GM12892 (cell line): ENCODE measurements at places on chromosomes 6 and 20.

GRCh38 chr6:54737247-54737646 lies 109.3 kb upstream of the FAM83B start:
- no peak for DNase-seq

- DNase-seq: no peak
Observed at GRCh38 chr20:31949877-31950646, 1.8 kb downstream of the PDRG1 start.

DNA sequence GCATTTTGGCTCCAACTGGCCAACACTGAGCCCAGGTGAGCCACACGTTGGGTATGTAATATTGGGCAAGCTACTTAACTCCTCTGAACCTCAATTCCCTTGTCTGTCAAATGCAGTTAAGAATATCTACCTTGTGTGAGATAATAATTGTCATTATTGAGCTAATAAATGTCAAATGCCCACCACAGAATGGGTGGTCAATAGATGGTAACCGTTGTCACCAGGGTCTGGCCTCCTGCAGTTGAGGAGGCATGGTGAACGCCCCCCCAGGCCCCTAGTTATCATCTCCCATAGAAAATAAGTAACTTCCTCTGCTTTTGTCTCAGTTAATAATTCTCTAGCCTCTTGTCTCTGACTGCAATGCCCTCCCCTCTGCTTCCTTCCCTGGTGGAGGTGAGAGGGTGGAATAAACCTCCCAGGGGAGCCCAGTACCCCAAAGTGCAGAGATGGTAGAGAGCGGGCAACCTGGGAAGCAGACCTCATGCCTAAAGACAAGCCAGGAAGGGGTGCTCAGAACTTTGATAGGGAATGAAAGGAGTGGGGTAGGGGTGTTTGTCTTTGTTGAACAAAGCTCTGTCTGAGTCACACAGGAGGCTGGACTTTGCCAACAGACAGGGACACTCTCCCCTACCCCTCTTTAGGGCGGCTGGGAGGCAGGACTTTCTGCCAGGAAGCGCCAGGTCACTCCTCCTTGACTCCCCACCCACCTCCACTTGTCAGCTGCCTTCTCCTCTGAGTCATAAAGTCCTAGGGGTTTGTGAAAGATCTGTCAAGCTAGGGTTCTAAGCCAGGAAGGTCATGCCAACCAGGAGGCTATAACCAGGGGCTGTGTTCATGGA lies 1.3 kb upstream of the UNC5CL start:
- no peak for DNase-seq

- DNase-seq: no peak
Observed at GRCh38 chr20:23404196-23404595, 17.1 kb downstream of the NAPB start.

DNA sequence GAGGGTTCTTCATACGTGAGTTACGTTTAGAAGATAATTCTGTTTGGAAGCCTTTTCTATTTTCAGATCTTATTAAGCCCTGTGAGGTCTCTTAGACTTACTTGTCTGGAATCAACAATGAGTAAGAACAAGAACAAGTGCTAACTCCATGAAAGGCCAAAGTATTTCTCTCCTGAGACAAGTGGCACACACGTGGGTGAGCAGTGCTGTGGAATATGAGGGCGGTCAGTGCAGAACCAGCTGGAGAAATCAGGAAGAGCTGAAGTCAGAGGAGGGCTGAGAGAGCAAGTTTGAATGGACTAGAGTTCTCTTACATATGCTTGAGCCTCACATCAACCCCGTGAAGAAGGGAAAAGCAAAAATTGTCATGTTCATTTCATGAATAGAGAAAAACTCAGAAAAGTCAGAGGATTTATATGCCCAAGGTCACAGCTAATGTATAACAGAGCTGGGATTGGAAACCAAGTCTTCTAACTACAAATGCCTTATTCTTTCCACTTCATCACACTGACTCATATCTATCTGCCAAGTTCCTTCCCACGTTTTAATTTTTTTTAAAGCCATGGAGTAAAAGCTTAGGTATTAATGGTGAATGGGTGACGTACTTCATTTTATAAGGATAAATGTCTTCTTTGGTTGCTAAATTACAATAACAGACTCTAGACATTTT lies 201.3 kb upstream of the DTNBP1 start:
- no peak for DNase-seq

DNA sequence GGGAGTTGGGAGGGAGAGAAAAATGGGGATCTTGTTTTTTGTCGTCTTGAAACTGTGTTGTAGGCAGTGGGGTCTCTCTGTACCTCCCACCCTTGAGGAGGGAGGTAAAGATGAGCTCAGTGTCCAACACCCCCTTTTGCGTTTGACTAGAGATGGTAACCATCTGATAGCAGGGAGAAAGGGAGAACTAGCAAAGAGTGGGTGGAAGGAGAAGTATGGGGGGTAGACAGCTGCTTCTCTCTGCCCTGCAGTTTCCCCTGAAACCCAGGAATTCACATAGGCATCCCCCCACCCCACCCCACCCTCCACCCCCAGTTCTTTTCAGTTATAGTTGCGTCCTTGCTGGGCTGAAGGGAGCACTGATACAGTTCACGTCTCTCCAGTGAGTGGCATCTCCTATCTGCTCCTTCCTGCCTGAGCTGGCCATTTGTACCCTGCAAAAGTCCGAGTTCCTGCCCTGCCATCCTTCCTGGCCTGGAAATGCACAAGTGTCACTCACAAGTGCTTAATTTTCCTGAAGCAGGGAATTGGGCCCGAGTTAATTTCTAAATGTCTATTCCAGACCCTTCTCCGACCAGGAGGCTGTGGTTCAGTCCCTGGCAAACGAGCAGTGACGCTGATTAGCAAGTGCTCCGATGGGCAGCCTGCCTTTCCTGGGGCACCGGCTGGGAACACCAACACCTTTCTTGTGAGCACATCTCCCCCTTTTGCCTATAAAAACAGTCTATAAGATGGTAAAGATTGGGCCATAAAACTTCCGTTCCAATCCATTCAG lies 1.5 kb downstream of the SIRPA start:
- DNase-seq: no peak

DNA sequence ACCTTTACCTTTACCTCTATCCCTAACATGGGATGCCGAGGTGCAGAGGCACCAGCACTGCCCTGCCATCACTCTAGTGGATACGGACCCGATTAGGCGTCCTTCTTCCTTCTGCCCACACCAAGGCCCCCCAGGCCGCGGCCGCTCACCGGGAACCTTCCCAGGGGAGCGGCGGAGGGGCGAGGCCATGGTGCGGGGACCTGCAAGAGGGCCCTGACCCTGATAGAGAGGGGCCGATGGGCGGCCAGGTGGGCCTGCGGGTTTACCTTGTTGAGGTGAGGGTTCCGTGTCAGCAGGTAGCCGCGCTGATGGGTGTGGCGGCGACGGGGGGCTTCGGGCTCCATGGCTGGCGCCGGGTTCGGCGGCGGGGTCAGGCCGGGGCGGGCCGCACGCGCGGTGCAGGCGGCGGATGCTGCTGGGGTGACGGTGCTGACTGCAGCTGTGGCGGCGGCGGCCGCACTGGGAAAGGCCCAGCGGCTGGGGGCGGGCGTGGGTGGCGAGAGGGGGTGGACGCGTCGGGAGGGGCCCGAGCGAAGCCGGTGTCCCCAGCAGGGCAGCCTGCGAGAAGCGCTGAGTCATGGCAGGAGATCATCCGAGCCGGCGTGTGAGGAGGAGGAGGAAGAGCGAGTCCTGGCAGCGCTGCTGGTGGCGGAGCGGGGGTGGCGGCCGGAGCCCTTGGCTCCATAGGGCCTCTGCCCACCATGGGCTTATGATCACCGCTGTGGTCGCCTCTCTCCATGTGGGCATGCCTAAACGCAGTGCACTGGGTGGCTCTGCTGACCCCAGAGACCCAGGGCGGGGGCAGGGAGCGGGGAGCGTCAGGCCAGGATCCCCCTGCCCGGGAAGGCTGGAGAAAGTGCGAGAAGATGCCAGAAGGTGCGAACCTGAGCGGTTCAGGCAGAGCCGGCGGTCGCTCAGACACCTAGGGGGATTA lies at the start of gene ME1:
TSS of gene ME1 (minus strand) at position 441 of the 934 bp plus-strand sequence. CDS start at position 344, 97 bp downstream.
- peak; percentile 42 for DNase-seq

DNA sequence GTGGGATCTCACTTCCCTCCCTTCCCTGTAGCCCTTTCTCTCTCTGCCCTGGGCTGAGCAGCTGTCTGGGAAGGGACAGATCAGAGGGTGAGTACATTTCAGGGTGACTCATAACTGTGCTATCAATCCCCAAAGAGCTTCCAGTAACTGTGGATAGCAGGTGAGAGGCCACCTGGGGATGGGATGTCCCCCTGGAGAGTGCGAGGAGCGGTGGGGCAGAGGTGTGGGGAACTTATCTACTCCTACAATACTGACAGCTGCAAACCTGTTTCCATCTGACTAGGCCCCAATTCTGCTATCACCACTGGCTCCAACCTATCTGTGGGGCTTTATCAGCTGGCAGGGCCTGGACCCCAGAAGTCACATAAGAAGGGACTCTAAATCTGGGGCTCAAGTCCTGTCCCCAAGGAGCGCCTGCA lies 32.6 kb downstream of the KCNK5 start:
- no peak for DNase-seq

DNA sequence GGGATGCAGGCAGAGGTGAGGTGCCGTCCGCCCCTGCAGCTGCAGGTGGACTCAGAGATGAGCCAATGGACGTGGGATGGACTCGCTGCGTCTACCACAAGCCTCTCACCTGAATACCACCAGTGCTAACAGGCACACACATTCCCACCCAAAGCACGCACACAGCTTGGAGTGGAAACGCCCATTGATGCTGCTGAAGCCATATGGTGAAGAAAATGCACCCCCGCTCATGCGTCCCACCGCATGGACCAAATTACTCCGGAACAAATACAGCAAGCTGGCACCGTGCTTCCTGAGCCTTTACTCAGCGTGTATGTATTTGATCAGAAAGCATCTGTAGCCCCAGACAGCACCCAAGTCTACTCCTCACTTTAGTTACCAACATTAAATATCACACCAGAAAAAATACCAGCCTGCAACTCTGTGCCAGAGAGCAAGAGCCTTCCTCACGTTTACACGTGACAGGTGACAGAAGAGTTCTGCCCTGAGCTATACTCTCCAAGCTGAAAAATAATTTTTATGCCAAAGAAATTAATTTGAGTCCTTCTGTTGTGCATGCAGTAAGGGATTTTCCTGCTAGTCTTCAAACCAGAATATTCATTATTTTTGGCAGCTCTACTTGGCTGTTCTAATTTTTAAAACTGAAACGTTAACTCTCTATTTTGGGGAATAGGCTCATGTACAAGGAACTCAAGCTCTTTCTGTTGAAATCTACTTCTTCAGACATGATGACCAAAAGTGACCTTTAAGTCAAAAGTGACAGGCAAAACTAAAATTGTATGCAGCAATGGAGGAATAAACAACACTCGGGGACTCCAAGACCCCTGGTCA lies 58.2 kb upstream of the SYNDIG1 start:
- no peak for DNase-seq

GRCh38 chr20:16124491-16124890 lies 448.8 kb downstream of the KIF16B start:
- DNase-seq: no peak

DNA sequence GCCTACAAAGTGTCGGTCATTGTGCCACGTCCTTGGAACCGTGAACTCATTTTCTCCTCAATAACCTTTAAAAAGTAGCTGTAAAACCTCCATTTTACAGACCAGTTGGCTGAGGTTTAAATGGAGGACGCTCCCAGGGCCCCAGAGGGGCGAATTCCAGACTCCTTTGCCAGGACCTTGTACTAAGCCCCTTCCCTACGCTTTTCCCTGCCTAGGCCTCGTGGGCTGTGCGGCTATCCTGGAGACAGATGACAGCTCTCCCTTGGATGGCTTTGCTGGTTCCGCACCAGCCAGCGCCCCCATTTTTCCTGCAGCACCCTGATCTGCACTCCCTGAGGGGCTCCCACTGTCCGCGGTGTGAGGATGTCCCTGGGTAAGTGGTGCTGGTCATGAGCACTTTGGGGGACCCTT lies 12.1 kb upstream of the SNHG17 start:
- DNase-seq: no peak
